Mammary epithelial cell (primary cell): ENCODE measurements at places on chromosomes 7 and 10.

GRCh38 chr7:21358648-21359047, 69.2 kb upstream of the SP4 start:
- DNase-seq, result no peak

GRCh38 chr7:112990624-112991023, 96.0 kb downstream of the GPR85 start:
- peak; percentile 46 for DNase-seq

- no peak for DNase-seq
Observed at GRCh38 chr7:138352570-138353461, 107.2 kb upstream of the TRIM24 start.

GRCh38 chr7:151157645-151158329, 9.7 kb downstream of the GBX1 start:
- DNase-seq, result no peak

DNA sequence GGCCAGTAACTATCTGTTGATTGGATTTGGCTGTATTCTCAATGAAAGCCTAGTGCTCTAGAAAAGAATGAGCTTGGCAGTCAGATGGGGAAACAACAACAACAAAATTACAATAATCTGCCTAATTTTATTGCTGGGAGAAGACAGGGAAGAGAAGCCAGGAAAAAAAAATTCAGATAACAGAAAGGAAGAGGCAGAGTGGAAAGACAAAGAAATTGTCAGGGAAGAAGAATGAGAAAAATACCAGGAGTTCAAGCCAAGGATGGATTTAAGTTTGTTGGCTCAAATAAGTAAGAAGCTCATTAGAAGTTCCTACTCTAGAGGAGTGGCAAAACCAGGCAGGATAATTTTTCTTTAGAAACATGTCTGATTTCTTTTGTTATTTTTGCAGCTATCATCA, 45.9 kb upstream of the PRKG1 start:
- no peak for DNase-seq

DNA sequence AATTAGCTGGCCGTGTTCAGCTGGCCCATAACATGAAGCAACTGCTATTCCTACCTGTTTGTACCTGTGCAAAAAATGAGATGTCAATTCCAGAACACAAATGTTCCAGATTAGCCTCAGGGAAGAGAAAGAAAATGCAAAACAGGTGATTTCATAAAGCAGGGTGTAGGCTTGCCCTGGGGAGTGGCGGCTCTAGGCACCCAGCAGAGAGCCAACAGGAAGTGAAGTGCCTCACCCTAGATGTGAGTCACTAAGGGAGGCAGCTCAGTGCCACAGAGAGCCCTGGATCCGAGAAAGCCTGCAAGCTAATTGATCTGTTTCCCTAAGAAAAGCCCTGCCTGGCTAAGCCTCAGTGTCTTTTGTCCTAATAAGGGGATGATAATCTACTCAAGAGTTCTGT, 240.0 kb downstream of the ARHGAP21 start:
- DNase-seq, result peak; percentile 99

DNA sequence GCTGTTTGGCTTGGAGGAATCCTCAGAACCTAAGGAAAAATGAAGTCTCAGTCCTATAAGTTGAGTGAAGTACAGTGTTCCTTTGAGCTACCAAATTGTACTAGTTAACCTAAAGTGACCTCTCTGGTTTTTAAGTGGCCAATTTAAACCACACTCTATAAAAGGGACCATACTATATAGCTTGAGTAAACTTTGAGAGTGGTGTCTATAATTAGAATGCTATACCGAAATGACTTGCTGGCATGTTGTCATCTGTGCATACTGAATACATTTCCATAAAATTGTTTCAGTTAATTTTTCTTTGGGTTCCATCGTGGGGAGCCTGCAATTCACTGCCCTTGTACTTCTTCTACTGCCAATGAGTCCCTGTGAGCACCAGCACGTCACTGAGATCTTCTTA, 151.1 kb downstream of the DKK1 start:
- no peak for DNase-seq

GRCh38 chr10:86703176-86703575, 34.9 kb downstream of the LDB3 start:
- DNase-seq, result no peak

DNA sequence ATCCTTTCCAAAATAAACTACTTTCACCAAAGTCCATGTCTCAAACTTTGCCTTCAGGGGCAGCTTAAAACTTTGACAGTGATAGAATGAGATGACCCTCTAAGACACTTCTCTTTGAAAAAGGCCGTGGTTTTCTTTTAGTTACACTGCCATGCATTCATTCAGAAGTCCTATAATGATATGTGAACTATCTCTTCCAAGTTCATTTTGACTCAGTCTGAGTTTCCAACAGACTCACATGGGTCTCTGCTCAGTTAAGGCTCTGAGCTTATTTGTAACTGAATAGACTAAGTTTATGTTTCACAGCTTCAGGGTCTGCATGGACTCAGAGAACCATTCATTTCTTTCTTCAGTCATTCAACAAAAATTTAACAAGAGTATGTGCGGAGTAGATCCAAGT, 208.9 kb upstream of the PRSS1 start:
- DNase-seq, result no peak

DNA sequence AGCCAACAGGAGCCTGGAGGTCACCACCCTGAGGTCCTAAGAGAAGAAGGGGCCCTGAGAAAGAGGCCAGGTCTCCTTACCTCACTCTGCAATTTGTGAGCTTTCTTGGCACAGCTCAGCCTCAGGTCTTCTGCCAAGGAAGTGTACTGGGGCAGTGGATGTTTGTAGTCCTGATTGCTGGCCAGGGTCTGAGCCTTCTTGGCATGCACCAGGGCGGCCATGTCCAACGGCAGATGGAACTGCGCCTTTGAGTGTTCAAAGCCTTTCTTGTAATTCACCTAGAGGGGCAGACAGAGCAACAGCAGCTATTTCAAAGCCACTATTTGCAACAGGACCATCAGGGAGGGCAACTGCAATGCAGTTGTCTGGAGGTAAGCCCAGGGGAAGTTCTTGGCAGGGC, 51.7 kb downstream of the NRAP start:
- DNase-seq, result no peak

GRCh38 chr7:18834577-18834976, 282.9 kb downstream of the TWIST1 start:
- DNase-seq, result no peak

DNA sequence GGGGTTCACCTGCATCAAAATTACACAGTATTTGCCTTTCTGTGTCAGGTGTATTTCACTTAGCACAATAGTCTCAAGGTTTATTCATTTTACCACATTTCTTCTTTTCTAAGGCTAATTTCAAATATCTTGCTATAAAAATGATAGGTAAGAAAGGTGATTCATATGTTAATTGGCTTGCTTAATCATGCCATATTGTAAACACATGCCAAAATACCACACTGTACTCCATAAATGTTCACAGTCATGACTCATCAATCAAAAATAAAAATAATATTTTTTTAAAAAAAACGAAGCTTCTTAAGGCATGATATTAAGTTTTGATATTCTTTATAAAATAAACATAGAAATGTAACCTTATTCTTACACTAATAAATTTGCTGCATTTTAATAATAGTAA, 947.1 kb downstream of the GRM8 start:
- peak; percentile 2 for DNase-seq

DNA sequence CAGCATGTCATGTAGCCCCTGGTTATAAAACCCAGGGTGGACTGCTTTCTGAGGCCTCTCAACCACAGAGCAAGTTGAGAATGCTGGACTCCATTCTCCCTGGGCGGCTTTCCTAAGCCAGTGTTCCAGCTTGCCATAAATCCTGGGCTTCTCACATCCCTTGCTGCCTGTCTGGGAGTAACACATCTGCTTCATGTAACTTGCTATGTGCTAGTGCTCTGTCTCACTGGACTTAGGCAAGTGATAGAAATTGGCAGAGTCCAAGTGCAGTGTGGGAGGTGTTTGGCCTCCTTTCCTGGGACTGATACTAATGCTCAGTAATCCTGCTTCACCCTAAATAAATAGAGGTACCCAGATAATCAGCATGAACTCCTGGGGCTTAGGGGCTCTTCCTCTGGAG, 277.1 kb upstream of the POM121L12 start:
- no peak for DNase-seq

- no peak for DNase-seq
Observed at GRCh38 chr10:5573968-5574641, 49.3 kb downstream of the CALML3 start.

DNA sequence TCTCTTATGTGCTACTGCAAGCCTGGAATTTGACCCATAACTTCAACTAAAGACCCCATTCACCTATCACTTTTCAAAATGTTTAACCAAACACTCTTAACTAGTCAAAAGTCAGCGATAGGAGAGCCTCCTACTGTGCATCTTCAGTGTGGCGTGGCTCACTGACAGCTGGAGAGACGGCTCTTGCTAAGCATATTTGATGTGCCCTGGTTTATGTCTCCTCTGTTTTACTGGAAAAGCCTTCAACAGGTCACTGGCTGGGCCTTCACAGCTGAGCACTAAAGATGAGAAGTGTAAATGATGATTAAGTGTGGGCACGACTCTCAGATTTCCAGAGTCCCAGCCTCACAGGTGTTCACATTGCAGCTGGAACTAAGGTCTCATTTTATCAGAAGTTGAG, 472.1 kb downstream of the SEMA3D start:
- DNase-seq, result no peak

GRCh38 chr7:81482600-81483186, 287.2 kb downstream of the HGF start:
- no peak for DNase-seq

GRCh38 chr7:26369593-26369992, 77.9 kb downstream of the SNX10 start:
- DNase-seq, result peak; percentile 39

DNA sequence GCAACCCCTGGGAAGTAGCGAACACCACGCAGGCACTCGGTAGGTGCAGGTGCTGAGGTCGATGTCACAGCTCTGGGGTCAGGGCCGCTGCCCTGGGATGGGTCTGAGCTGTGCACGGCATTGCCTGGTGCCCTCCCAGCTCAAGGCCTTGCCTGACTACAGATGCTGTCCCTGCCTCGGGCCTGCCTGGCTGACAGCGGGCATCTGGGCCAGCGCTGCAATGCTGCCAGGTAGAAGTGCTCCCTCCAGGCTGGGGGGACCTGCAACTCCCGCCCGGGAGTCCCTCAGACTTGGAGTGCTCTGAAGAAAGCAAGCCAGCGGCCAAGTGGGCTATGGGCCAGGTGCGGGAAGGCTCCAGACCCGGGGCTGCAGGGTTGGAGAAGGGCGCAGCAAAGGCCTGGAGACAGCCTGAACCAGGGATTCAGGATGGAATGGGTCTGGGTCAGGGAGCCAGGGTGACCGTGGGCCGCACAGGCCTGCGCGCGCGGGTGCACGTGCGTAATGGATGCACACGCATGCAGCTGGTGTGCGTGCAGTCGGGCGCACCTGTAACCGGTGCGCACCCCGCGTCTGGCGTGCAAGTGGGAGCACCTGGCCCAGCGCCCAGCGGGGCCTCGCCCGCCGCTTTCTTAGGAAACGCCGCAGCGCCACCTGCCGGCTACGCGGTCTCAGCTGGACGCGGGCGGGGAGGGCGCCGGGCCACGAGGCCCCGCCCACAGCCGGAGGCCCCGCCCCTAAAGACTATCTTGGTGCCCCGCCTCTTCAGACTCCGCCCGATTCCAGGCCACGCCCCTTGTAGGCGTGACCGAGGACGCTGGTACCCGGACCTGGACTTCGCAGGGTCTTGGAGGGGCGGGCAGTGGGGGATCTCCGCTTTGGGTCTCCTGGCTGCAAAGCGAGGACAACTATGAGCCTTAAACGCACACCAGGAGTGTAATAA, 46.7 kb downstream of the MICALL2 start:
- peak; percentile 63 for DNase-seq

- DNase-seq, result no peak
Observed at GRCh38 chr10:34346516-34347100, 468.5 kb downstream of the PARD3 start.

DNA sequence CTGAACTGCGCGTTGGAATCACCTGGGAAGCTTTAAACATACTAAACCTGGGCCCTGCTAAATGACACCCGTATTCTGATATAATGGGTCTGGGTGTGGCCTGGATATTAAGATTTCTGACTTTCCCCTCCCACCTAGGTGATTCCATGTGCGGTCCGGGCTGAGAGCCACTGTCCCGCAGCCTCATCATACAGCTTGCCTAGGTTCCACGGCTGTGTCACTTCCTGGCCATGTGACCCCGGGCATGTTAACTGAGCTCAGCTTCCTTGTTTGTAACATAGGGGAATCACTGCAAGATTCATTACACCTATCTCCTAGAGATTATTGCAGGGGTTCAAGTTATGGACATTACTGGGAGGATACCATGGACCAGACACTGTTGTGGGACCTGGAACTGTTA, 472.7 kb upstream of the GALNT17 start:
- no peak for DNase-seq

DNA sequence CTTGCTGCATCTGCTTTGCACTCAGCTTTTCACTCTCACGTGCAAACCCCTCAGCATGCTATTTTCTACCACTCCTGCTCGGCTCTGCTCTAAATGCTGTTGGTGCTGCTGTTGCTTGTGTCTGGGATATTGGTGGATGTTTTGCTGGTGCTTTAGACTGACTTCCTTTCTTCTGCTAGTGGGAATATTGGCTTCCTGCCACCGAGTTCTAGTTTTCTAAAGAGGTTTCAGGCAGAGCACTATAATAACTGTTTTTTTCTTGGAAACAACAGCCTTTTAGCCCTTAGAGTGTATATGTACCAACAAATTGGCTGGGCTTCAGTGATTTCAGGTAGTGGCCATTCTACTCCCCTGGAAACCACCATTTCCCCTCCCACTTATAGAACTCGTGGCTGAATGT, 27.8 kb downstream of the TMEM236 start:
- no peak for DNase-seq

GRCh38 chr7:30613366-30614325, 19.0 kb downstream of the GARS1 start:
- DNase-seq, result no peak

GRCh38 chr10:17236468-17237148, 8.6 kb downstream of the VIM start:
- DNase-seq, result no peak

- DNase-seq, result no peak
Observed at GRCh38 chr7:55594414-55594813, 22.1 kb upstream of the VOPP1 start.

- DNase-seq, result no peak
Observed at GRCh38 chr7:94047956-94048355, 43.8 kb upstream of the BET1 start.

DNA sequence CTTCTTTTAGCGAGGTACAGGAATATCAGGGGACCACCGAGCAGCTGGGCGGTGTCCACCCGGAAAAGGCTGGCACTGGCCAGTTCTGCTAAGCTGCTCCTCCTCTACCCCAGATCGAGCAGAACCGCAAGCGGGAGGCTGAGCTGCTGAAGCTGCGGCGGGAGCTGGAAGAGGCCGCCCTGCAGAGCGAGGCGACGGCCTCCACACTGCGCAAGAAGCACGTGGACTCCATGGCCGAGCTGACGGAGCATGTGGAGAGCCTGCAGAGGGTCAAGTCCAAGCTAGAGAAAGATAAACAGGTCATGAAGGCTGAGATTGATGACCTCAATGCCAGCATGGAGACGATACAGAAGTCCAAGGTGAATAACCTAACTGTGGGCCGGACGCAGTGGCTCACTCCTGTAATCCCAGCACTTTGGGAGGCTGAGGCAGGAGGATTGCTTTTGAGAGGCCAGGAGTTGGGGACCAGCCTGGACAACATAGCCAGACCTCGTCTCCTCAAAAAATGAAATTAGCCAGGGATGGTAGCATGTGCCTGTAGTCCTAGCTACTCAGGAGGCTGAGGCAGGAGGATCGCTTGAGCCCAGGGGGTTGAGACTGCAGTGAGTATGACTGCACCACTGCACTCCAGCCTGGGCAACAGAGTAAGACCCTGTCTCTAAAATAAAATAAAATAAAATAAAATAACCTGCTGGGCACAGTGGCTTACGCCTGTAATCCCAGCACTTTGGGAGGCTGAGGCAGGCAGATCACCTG, 15.3 kb downstream of the MYH16 start:
- no peak for DNase-seq

GRCh38 chr7:159160450-159160849, 15.8 kb upstream of the VIPR2 start:
- no peak for DNase-seq
